ENCODE measurements at places on chromosomes 3 and 15. TPM values are rescaled to one million over a fixed set of nuclear protein-coding genes. Genes with fewer than 3 reads are reported as not detected.

The SLC51B gene
- total RNA-seq: not detected

The SLITRK3 gene
- total RNA-seq: not detected

The CCDC54 gene
- total RNA-seq: not detected

The GABRR3 gene
- not detected for total RNA-seq

The PLSCR5 gene
- total RNA-seq: not detected

The FGF12 gene
- not detected for total RNA-seq

The IQCF5 gene
- not detected for total RNA-seq

The COMMD2 gene
- total RNA-seq: 40.3 TPM

The ATP10A gene
- 40.1 TPM for total RNA-seq

The TTC21A gene
- 0.55 TPM for total RNA-seq

The HES1 gene
- 0.37 TPM for total RNA-seq

The SH2D7 gene
- not detected for total RNA-seq

The TYRO3 gene
- total RNA-seq: 4.0 TPM

The GLDN gene
- total RNA-seq: 0.62 TPM

The FAM107A gene
- total RNA-seq: not detected

The CASR gene
- total RNA-seq: not detected

The SLC38A3 gene
- total RNA-seq: not detected

The GOLGA6D gene
- not detected for total RNA-seq

The PLSCR2 gene
- total RNA-seq: not detected

The GOLIM4 gene
- total RNA-seq: 17.2 TPM

The ZMYND10 gene
- total RNA-seq: 1.8 TPM

The CFAP20DC gene
- 1.6 TPM for total RNA-seq

The ABHD5 gene
- total RNA-seq: 15.2 TPM

The CDHR4 gene
- total RNA-seq: 0.16 TPM

The SPTSSB gene
- total RNA-seq: not detected

The RCCD1 gene
- 31.0 TPM for total RNA-seq

The SLC12A1 gene
- not detected for total RNA-seq

The TMEM266 gene
- total RNA-seq: not detected

The TTLL13 gene
- total RNA-seq: 1.3 TPM

The TRPM1 gene
- total RNA-seq: not detected

The TRIM71 gene
- 0.05 TPM for total RNA-seq

The CNTN3 gene
- total RNA-seq: not detected

All from activated T-helper 2 cell treated with anti-CD3 and anti-CD28 coated beads, Interferon-gamma antibody, Interleukin-2, Interleukin-4, amounts not matched to agents 10 μg/mL and 5 μg/mL and 100 μg/mL, durations not matched to agents 14 hours and 24 hours and 36 hours (primary cell).